ENCODE measurements at places on chromosomes 5 and 9.

DNA sequence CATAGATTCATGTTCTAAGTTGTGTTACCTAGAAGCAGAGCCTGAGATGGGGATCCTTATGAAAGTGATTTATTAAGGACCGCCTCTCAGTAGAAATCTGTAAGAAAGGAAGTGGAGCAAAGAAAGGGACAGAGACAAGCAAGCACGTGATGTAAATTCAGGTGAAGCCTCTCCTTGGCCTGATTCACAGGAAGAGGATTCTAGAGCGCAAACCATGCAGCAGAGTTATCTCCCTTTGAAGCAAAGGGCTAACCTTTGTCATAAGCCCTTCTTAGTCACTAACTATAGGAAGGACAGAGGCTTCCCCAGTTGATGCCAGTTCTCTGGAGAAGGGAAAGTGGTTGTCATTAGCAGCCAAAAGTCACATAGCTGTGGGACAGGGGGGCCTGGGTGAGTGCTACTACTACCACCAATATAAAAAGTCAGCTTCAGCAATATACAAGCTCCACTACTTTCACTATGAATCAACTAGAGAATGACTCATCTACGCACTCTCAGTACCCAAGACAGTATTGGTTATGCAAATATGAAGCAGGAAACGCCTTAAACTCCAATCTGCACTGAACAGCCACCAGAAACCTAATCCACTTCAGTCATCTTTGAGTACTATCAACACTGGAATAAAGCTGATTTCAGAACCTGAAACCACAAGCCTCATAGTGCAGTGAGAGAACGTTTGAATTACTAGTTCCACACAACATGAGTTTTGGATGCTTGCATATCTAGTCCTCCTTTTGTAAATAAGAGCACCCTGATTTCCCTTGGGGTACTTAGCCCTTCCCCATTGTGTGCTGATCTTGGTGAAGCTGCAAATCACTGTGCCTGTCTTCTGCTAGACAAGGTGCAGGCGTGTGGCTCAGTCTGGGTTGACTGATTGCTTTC is 162.7 kb downstream of the ZNF608 start:
- peak; percentile 60 for DNase-seq

DNA sequence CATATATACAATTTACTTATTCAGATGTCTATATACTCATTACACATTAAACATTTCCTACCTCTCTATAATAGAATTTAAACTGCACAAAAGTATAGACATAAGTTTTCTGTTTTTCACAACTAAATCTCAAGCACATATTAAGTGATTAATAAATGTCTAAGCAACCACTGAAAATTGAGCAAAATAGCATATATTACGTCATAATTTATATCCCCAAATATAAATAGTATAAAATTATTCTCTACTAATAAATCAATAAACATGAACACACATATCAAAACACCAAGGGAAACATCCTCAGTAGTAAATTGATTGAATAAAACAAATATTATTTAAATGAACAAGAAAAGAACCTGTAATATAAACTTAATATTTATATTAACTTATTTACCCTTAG is 865.1 kb downstream of the CDH18 start:
- no peak for DNase-seq

GRCh38 chr9:135342206-135343130 is 137.1 kb upstream of the PPP1R26 start:
- no peak for DNase-seq

- DNase-seq = no peak
These were observed 1676.0 kb upstream of the NUDT12 start for GRCh38 chr5:105238561-105238960.

- DNase-seq = no peak
These were observed 81.9 kb downstream of the EMB start for GRCh38 chr5:50359187-50359586.

GRCh38 chr9:20028192-20028848 is 239.5 kb upstream of the SLC24A2 start:
- no peak for DNase-seq

- no peak for DNase-seq
These were observed 31.8 kb downstream of the SPATA31C2 start for GRCh38 chr9:88106492-88106891.

GRCh38 chr9:96004379-96004778 is 128.9 kb downstream of the ERCC6L2 start:
- DNase-seq = no peak

- no peak for DNase-seq
These were observed 71.1 kb upstream of the FRRS1L start for GRCh38 chr9:109238125-109238524.
